H7 (cell line): ENCODE measurements at places on chromosomes 3 and 15. TPM values are rescaled to one million over a fixed set of nuclear protein-coding genes. Genes with fewer than 3 reads are reported as not detected.

The RTP1 gene
- 5.1 and 5.3 TPM in 2 replicates for total RNA-seq

The CFAP91 gene
- total RNA-seq, result 0.37 and 1.8 TPM in 2 replicates

The STRA6 gene
- total RNA-seq, result 10.3 and 10.8 TPM in 2 replicates

The GOLGA8G gene
- total RNA-seq, result not detected in 2 replicates

The KY gene
- 0.07 TPM in 1 of 2 replicates, not detected in the other for total RNA-seq

DNA sequence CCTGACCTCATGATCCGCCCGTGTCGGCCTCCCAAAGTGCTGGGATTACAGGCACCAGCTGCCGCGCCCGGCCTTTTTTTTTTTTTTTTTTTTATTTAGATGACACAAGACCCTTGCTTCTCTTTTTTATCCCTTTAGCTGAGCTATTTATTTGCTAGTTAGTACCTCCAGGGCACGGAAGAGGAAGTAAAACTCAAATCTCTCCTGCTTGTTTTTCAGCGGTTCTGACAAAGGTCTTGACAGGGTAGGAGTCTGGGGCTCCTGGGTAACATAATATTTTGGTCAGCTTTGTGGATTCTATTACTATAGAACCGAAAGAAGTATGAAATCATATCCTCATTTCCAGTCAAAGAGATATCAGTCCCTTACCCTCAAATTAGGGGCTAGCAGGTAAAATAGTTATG lies 44.0 kb upstream of the ETV5 start:
- DNase-seq, result no peak

- DNase-seq, result no peak
These were observed 2.1 kb upstream of the ALAS1 start for GRCh38 chr3:52195823-52196331.

DNA sequence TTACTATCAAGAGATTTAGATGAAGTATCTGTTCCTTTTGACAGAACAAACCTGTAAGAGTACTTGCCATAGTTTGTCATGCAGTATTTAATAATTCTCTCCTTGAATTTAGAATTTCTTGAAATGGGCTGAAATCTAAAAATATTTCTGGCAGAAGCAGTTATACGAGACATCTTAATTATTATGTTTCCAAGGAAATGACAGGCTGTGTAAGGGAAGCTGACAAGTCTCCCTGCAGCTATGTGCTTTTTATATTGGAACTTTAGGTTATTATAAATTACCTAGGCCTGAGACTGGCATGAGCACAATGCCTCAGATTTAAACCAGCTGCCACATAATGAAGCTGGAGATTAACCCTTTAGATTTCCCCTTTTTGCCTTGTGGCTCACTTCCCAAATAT lies 365.0 kb upstream of the EPHA6 start:
- DNase-seq, result no peak

GRCh38 chr3:135918600-135918999 lies 46.9 kb upstream of the PPP2R3A start:
- peak; percentile 10 for DNase-seq

DNA sequence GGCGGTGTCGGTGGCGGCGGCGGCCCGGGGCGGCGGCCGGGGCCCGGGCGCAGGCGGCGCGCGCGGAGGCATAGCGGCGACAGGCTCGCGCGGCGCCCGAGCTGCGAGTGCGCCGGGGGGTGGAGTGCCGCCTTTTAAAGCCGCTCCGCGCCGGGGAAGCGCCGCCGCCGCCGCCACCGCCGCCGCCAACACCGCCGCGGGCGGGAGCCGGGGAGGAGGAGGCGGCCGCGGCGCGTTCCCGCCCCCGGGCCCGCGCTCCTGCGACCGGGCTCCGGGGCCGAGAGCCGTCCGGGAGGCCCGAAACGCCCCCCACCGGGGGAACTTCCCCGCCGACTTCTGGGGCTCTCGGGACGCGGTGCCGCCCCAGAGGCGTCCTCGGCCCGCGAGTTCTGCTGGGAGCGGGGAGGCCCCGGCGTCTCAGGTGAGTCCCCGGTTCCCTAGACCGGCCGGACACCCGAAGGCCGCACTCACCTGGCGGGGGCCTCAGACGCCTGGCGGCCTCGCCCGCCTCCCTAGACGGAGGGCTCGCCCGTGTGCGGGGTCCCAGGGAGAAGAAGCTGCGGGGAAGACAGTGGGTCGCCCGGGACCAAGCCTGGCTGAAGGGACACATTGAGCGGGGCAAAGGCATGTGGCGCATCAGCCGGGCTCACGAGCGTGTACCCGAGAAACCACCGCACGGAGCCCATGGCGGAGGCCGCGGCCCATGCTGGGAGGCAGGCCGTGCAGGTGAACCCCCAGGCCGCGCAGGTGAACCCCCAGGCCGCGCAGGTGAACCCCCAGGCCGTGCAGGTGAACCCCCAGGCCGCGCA lies at the start of gene PCSK6:
PCSK6 (minus strand) TSS at position 109 of the 809 bp plus-strand sequence; CDS start at position 72, 37 bp downstream.
- peak; percentile 91 for DNase-seq

- no peak for DNase-seq
These were observed 80.3 kb downstream of the FAIM start for GRCh38 chr3:138688871-138689299.

- peak; percentile 42 for DNase-seq
These were observed 4.5 kb downstream of the CDHR4 start for GRCh38 chr3:49794926-49795905.

- no peak for DNase-seq
These were observed 95.3 kb downstream of the CHL1 start for GRCh38 chr3:291646-292436.

GRCh38 chr3:115438799-115439198 lies 184.5 kb upstream of the GAP43 start:
- DNase-seq, result no peak

DNA sequence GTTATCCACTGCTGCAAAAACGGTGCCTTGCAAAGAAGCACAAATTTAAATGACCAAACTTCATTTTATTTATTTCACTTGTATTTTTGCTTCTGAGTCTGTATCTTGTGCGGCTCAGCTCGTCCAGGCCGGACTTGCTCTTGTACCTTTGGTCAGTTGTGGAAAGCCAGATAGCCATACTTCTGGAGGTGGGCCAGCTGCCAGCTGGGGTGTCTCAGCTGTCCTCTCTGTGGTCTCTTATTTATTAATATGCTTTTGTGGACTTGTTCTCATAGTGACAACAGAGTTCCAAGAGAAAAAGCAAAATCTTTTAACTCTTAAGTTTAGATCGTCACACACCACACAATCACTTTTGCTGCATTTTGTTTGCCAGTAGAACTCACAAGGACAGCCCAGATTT lies 87.7 kb downstream of the IL1RAP start:
- no peak for DNase-seq

DNA sequence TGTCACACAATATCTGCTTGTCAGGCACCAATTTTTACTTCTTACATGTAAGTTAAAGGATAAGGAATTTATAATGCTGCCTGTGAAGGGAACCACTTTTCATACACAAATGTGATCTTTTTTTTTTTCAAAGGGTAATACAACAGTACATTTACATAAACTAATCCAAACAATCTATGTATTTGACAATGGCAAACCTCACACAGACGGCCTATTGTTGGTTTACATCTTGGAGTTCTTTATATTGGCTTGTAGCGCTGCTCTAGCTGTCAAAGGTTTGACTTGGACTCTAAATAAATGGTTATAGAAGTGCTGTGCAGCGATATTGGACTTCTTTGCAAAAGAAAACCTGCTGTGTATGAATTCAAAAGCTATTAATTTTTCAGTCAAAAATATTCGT lies 598.0 kb downstream of the FOXP1 start:
- no peak for DNase-seq

GRCh38 chr3:32313723-32314473 lies 75.4 kb downstream of the CMTM8 start:
- no peak for DNase-seq

DNA sequence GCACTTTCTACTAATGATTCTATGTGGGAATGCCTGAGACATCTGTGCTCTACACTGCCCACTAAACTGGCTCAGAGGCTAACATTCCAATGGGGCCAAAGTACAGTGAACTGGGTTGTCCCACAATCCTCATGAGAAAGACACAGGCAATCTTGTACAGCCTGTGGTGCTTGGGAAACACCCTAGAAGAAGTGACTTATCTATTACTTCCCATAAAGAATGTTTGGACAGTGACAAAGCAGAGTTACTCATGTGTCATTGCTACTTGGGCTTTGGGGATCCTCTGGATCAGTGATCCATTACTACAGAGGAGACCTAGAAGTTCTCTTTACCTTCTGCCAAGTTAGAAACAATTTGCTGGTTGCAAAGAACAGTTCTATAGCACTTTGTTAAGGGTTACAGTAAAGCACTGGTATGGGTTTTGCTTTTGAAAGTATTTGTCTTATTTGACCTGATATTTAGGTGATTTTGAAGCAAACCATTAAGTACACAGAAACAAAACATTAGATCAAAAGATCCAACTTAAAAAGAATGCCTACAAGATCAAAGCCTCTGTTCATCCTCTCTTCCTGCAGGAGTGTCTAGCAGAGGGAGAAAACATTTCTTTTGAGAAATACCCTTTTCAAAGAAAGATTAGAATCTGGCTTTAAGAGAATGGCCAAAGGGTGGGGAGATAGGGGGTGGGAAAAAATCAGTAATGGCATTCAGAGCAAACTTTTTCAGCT lies 75.8 kb downstream of the CTNNB1 start:
- DNase-seq, result no peak

DNA sequence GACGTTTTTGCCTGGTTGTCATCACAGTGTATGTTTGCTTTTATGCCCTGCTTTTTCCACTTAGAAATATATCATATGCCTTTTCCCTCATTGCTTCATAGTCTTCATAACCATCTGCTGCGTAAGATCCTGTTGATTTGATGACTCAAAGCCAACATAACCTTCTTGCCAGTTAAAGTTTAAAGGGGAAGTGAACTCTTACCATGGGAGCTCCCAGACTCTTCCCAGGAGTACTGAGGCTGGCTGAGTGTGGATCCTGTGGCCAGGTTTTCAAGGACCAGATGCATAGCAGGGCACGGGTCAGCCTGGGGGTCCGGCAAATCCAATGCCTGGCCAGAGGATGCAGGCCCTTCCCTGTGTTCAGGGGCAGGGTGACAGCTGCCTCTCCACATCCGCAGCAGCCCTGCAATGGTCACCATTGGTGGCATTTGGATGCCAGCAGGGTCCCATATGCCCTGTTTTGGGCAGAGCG lies 42.0 kb upstream of the SACM1L start:
- DNase-seq, result no peak

DNA sequence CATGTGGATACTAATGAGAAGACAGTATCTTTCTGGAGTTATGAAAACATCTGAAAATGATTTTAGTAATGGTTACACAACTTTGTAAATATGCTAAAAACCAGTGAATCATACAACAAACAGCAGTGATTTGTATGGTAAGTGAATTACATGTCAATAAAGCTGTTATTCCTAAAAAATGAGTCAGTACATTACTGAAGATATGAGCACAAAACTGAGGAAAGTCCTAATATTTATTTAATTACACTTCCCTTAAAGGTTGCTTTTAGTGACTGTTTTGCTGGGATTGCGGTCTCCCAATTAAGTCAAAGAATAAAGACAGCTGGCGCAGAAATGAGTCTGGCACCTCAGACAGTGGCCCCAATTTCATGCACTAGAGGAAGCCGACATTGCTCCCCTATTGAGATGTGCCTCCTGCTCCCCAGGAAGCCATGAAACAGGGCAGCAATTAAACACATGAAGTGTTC lies 50.9 kb upstream of the FSIP1 start:
- no peak for DNase-seq
